ENCODE measurements at places on chromosomes 11 and 22.

- no peak for DNase-seq
Measured at GRCh38 chr11:104191124-104191523, 27.2 kb upstream of the PDGFD start.

GRCh38 chr11:66317723-66318599 is 1.1 kb upstream of the CD248 start:
- no peak for DNase-seq

- no peak for DNase-seq
Measured at GRCh38 chr11:64358536-64358906, 441 bp upstream of the RPS6KA4 start.

DNA sequence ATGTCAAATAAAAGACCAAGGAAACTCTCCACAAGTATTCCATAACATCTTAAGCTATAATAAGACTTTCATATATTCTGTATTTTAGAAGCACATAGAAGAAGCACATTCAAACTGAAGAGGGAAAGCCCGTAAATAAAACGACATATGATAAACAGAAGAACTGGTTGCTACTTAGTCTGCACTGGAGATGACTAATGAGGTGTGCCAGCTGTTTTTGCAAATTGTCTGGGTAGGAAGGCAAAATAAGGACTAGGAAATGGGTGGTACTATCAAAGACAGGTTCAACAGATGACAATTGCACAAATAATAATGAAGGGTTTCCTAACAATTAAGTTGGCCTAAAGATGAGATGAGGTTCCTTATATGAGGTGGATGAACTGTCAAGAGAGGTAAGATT is 593.2 kb upstream of the CCDC179 start:
- DNase-seq, result no peak

DNA sequence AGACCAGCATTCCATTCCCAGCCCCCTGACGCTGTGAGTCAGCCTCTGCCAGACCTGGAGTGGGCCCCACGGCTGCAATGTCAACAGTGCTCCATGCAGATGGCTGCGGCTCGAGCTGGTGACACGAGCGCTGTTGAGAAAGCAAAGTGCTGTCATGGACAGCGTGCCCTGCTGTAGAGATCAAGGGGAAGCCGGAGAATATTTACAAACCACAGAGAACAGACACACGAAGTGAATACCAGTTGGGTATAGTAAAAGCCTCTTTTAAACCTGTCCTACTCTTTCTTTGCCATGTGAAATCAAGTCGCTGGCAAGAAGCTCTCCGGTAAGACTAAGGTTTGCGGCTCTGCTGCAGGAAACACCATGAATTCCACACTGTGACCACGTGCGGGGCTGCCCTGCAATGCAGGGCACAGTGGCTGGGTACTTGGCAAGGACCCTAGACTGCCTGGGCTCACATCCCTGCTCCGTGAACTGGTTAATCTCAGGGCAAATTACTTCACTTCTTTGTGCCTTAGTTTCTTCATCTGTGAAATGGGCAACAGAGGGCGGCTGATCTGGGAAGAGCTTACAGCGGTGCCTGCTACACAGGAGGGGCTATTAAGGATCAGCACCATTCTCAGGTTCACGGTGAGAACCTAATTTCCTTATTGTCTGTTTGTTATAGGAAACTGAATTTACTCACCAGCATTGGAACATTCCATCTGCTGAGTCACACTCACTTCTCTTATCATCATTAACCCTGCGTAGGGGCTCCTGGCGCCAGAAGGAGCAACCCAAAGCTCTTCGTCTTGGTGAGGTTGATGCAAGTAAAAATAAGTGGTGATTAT is 27.8 kb upstream of the ELFN2 start:
- no peak for DNase-seq

- DNase-seq, result no peak
Measured at GRCh38 chr11:65476632-65477148, 22.2 kb upstream of the MALAT1 start.

DNA sequence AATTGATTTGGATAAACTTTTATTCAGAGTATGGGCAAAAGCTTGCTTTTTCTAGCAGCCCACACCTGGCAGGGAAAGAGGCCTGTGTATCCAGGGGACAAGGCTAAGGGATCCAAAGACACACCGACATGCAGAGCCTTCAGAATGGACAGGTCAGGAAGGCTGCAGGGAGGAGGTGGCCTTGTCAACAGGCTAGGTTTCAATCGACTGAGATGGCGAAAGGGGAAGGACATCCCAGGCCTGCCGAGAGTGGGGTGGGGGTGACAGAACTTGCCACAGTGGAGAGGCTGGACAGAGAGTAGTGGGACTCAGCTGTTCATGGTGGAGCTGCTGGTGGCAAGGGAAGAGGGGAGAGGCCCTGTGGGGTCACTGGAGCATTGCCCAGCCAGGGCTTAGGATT is 5.3 kb upstream of the SLC39A13 start:
- no peak for DNase-seq

- no peak for DNase-seq
Measured at GRCh38 chr22:48824712-48825651, 1002.7 kb downstream of the BRD1 start.

GRCh38 chr11:130162733-130163132 is 3.2 kb downstream of the ST14 start:
- no peak for DNase-seq

DNA sequence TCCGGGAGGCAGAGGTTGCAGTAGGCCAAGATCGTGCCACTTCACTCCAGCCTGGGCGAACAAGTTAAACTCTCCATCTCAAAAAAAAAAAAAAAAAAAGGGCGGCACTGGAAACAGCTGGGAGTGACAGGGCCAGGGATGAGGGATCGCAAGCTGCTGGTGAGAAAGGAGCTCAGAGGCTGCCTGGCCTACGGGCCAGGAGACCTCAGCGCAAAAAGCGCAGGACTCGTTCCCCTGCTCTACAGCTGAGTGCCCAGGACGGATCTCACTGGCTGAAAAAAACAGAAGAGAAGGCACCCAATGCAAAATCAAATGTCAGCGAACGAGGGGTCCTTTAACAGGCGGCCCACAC is 650 bp upstream of the NUP50 start:
- no peak for DNase-seq

- no peak for DNase-seq
Measured at GRCh38 chr11:69210310-69211035, 54.7 kb downstream of the SMIM38 start.

DNA sequence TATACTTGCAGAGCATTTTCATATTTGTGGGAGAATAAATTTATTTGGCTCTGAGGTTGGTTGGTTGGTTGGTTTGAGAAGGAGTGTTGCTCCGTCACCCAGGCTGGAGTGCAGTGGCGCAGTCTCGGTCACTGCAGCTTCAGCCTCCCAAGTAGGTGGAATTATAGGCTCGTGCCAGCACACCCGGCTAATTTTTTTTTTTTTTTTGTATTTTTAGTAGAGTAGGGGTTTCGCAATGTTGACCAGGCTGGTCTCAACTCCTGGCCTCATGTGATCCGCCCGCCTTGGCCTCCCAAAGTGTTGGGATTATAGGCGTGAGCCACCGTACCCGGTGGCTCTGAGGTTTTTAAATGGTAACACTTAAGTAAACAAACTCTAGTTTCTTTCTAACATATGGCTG is 161.1 kb downstream of the TEAD1 start:
- DNase-seq, result no peak

DNA sequence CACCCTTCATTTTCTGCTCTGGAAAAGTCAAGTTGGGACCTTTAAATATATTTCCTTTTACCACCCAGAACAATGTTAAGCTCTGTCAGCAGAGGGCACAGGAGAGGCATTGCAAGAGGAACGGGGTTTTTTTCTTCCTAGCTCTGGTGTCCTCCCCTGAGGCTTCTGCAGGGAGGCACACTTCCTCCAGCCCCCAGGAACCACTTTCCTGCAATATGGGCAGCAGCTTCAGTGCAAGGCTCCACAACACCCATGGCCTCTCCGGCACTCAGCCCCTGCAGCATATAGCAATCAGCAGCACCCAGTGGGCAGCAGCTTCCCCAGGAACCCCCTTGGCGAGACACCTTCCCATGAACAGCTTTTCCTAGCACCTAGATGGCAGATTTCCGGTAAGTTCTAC is 101.4 kb downstream of the SYT9 start:
- DNase-seq, result no peak

- DNase-seq, result no peak
Measured at GRCh38 chr11:24070435-24070834, 426.4 kb upstream of the LUZP2 start.

DNA sequence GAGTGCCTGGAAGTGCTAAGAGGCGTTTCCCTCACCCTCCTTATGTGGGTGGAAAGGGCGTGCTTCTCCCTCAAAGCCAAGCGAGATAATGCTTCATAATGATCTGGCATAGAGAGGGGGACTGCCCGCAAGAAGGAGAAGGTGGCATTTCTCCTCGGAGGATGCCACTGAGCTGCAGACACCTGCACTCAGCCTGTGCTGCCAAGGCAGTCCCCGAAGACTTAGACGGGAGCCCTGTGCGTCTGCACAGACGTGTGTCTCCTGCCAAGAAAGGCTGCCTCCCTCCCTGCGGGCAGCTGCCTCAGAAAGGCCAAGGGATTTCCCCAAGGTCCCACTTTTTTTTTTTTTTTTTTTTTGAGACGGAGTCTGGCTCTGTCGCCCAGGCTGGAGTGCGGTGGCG is 48.1 kb upstream of the SPATA19 start:
- DNase-seq, result no peak

GRCh38 chr22:42696331-42696967 is 24.2 kb downstream of the A4GALT start:
- DNase-seq, result no peak

- no peak for DNase-seq
Measured at GRCh38 chr22:36182056-36182455, 19.6 kb downstream of the APOL4 start.

GRCh38 chr11:14422052-14422813 is 63.2 kb upstream of the RRAS2 start:
- DNase-seq, result no peak

DNA sequence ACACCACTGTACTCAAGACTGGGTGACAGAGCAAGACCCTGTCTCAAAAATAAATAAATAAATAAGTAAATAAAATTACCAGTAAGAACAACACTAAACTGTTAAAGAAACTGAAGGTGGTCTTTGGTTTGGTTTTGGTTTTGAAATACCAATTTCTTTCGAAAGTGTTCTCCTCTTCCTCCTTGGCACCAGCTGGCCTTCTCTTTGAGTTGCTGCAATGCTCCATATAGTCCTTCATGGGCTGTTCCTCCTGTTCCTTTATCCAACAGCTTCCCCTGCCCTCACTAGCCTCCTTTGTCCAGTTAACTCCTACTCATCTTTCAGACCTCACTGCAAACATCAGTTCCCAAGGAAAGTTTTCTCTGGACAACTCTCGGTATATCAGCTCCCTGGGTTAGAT is 5.0 kb upstream of the UVRAG start:
- DNase-seq, result no peak

GRCh38 chr11:97893612-97894011 is 1127.1 kb upstream of the CNTN5 start:
- DNase-seq, result no peak

GRCh38 chr11:124865181-124865901 is at the start of gene ROBO3:
Gene ROBO3, plus strand, starts transcription at chr11:124865432. Its CDS starts 146 bp downstream, at chr11:124865578.
- DNase-seq, result no peak

- no peak for DNase-seq
Measured at GRCh38 chr22:30010789-30011405, 69.4 kb upstream of the HORMAD2 start.

DNA sequence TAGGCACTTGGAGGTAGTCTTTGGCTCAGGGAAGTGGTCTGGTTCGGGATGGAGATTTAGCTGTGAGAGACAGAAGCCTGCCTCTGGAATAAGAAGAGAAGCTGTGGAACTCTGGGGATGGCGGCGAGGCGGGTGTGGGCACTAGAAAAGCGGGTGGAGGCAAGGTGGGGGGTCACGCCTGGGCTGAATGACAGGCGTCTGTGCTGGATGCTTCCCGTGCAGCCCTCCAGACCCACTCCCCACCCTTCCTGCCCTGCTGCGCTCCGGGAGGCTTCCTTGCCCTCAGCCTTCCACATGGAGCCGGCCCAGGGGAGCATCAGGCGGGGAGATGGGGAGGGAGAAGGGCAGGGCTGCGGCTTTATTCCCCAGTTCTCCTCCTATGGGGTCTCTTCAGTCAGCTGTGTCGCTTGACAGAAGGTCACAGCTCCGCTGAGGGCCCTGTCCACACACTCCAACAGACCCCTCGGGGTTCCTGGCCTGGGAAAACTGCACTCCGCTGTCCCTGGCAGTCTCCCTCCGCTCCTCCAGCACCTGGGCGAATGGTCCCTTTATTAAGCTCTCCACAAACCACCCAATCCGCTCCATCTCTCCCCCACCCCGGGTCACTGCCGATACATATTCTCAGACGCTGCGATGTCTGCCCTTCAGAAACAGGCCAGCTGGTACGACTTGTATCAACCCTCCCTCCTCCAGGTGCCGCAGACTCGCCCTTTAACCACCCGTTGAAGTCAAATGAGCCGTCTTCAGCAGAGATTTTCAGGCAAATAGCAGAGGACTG is 6.2 kb downstream of the DNAJB13 start:
- no peak for DNase-seq

- DNase-seq, result no peak
Measured at GRCh38 chr22:27510024-27510423, 291.5 kb downstream of the MN1 start.

DNA sequence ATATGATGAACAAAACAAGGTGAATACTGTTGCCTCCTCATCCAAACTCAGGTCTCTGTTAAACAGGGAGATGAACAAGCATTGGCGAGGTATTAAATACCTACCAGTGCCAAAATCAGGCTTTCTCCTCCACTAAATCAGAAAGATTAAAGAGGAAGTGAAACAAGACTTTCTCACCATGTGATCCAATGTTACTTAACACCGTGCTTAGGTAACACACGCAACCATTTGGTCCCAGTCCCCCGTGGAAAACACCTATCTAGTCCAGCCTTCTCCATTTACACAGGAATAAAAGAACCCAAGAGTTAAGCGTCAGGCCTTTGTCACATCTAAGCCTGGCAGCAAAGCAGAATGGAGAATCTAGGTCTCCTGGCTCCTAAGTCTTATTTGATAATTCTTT is 34.5 kb downstream of the TENM4 start:
- no peak for DNase-seq

- DNase-seq, result no peak
Measured at GRCh38 chr11:71286701-71287643, 34.6 kb upstream of the SHANK2 start.

- DNase-seq, result no peak
Measured at GRCh38 chr11:35135222-35135621, 3.7 kb upstream of the CD44 start.

- DNase-seq, result no peak
Measured at GRCh38 chr22:45438336-45438735, 24.8 kb downstream of the RIBC2 start.

DNA sequence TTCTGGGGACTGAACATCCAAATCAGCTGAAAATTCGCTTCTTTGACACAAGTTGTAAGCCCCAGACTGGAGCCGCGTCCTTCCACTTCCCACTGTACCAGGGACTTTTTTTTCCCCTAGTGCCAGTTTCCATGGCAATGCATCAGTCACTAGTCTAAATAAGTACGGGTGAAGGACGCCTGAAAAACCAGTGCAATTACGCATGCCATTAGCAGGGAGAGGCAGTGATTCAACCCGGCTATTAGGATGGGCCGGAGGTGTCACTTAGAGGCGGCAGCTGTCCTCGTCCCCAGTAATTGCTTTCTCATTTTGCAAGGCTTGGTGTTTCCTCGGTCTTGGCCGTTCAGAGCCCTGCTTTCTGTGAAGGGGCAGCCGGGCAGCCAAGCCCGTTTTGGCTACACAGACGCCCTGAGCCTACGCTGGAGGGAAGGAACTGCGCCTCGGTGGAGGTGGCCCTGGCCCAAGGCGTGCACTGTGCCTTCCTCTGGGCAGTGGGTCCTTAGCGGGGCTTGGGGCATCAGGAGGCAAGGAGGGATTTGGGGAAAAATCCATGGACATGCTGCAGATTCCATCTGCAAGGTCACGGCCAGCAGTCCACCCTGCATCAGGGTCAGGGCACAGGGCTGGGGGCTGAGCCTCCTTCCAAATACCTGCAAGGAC is 319.7 kb downstream of the CTTN start:
- DNase-seq, result no peak

GRCh38 chr11:35210876-35211546 is 72.0 kb downstream of the CD44 start:
- no peak for DNase-seq

Data from stimulated activated CD4-positive, alpha-beta T cell treated with anti-CD3 and anti-CD28 coated beads, Interleukin-1b, Interleukin-23, amount 100 ng/mL, for 24 hours (primary cell).